Activated CD4-positive, alpha-beta T cell treated with anti-CD3 and anti-CD28 coated beads for 4 hours (primary cell): ENCODE measurements at places on chromosomes 12 and 14.

DNA sequence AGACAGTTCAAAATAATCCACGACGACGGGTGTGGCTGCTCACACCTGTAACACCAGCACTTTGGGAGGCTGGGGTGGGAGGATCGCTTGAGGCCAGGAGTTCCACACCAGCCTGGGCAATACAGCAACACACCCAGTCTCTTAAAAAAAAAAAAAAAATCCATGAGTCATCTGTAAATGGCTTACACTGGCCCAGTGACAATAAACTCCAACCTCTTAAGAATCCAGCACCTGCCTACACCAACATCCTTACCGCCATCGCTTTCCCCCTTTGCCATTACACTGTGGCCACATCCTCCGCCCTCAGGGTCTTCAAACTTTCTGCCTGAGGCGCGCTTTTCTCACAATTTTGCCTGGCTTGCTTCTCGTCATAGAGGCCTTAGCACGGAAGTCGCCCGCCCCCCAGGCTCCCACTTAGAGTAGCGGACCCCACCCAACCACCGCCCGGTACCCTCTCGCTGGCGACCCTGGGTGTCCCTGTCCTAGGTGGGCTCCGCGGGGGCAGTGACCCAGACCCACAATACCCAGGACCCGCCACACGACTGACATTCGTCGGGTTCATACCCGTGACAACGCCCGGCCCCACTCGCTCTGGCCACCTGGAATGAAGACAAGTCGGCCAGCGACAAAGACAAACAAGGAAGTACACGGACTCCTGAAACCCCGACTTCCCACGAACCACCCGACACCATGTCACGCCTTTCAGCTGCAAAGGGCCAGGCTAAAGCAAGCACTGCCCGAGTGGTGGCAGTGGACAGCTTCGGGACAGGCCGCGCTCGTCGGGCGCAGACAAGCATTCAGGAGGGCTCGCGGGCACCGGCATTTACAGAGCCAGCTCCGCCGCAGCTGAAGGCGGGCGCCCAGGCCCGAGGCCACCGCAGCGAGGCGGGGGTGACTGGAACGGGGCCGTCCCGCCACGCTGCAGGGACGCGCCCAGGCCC, 636 bp downstream of the GOLGA3 start:
- DNase-seq, result no peak

DNA sequence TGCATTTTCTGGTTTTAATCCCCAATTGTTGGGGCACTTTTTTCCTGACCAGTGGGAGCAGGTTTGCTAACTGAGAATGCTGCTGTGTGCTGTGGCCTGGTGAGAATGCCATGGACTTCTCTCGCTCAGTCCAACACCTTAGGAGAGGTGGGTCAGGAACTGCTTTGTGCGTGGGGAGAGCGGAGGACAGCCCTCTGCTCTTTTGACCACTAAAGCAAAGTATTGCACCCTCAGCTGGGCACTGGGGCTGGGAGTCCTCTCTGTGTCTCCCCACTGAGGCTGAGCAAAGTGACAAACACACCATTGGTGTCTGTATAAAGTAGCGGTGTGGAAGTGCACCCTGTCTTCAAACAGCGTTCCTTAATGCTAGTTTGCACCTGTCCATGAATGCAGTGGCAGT, 136.2 kb downstream of the SAMD4A start:
- no peak for DNase-seq

DNA sequence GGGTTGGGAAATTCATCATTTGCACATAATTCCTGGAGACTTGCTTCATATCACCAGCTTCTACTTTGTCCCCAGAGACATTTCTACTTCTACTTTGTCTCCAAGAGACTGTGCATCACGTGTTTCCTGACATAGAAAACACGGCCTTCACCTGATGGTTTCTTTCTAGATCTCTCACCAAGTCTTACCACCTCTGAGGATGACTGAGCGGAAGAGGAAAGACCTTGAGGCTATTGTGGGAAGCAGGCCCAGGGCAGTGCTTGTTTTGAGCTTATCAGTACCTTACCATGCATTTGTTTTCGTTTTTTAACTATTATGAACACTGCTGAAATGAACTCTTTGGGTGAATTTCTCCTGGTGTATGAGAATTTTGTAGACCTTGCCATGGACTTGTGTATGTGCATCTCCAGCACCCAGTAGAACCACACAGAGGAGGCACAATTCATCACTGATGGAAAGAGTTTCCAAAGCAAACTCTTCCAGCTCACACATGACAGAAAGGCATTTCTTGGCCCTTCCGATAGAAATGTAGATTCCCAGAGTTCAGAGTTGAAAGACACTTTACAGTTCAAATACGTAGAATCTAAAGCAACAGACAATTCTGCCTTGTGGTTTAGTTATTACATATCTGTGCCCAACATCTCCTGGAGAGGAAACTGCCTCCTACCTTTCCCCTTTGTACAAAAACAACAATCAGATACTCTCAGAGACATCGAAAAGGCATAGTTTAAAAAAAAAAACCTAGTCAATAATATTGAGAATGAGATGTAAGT, 434.7 kb downstream of the FUT8 start:
- DNase-seq, result peak; percentile 57

DNA sequence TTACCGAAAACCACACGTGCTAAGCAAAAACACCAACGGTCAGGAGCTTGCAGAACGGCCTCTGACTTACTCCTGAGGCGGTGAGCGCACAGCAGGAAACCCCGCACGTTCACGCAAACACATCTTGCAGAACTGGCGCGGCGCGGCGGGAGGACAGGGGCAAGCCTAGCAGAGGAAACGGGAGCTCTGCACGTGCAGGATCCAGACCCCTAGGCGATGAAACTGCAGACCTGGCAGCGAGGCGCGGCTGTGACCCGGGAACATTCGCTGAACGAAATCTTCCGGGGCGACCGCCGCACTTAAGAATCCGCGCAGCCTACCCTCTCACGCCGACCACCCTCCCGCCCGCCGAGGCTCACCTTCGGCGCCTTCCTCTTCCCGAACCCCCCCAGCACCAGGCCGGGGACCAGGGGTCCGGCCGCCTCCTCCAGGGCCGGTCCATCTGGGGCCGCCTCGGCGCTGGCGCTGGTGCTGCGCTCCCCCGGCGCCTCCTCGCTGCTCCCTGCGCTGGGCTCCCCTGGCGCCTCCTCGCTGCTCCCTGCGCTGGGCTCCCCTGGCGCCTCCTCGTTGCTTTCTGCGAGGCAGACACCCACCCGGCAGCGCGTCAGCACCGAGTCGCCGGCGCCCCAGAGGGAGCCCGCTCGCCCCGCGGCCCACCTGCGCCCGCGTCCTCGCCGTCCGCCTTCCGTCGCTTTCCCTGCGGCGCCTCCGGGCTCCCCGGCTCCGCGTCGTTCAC, 615 bp downstream of the DDX51 start:
- DNase-seq, result peak; percentile 46

DNA sequence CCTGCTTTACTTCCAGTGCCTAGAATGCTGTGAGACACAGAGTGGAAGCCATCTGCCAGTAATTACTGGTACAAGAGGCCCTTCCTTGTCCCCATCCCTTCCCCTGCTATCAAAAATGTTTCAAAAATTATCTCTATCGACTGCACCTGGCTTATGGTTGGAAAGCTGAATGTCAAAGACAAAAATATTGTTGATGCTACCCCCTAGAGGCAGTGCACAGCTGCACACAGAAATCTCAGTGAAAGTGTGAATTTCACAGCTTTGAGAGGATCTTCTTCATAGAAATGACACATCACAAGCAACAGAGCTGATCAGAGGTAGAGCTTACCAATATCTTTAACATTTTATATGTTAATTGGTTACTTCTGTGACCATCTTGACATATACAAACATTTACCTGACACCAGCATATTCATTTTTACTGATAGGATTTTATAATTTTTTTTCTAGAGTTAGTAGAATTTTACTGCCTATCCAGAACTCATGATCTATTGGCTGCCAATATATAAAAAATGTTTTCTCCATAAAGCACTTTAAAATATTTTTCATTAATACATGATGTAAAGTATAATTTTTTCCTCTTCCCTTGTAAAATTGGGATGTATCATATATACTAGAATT, 138.0 kb downstream of the AACS start:
- DNase-seq, result no peak

GRCh38 chr12:50104417-50105366, 884 bp downstream of the GPD1 start:
- DNase-seq, result no peak

GRCh38 chr12:54585243-54585642, 3.2 kb downstream of the PPP1R1A start:
- no peak for DNase-seq

DNA sequence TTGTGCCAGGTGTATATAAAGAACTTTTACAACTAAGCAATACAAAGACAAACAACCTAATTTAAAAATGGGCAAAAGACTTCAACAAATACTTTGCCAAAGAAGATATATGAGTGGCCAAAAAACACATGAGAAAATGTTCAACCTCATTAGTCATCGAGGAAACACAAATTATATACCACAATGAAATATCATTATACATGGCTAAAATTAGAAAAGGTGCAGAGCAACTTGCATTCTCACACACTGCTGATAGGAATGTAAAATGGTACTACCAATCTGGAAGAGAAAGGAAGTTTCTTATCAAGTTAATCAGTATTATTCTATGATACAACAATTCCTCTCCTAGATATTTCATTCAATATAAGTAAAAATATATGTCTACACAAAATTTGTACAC, 131.6 kb upstream of the FRMD6 start:
- no peak for DNase-seq

DNA sequence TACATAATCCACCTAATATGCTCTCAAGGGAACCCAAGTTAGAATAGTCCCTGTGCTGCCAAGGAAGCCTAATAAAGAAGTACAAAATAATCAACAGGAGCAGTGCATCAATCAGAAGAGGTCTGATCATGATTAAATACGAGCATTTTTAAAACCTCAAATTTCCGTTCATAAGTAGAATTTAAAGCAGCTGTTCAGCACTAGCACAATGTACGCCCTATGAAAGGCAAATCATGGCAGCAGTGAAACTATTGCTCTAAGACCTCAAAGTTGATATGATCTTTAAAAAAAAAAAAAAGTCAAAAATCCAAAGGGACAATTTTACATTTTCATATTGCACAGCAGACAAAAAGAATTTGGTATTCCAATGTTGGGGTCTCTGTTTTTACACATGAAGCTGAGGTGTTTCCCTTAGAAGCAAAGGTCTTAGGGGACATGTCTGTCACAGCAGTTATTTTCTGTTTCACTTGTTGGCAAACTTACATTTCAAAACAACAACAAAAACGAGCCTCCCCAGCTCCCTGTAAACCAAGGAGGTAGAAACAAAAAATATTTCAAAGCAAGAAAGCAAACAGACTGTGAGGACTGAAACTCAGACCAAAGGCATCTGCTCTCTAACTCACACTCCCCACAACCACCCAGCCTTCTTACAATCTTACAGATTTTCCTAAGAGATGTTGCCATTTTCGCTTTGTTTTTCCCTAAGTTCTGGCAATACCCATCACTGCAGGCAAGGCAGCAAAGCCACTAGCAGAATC, 28.2 kb downstream of the SOX5 start:
- no peak for DNase-seq

DNA sequence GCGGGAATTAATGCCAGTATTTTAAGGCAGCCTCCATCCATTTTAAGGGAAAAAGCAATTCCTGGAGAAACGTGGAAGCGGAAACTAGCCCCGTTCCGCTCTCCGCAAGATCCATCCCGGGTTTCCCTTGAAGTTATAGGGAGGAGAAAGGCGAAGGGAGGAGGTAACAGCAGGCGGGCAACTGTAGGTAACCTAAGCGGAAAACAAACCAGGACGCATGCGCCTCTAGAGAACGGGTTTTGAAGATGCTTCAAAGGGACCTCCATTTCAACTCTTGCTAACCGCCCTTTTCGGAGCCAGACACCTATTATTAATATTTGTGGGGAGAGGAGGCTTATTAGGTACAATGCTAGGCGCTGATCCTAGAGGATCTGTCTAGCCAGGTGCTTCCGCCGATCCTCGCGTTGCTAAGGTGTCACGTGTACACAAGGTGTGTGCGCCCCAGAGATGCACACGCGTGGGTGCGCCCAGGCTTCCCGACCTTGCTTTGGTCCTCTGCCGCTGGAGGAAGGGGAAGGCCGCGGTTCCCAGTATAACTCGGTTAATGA, 6.2 kb downstream of the TBX5 start:
- DNase-seq, result no peak

GRCh38 chr14:59565087-59565486, 11.5 kb downstream of the CCDC175 start:
- no peak for DNase-seq
